ENCODE measurements at places on chromosomes 12 and 14. TPM values are rescaled to one million over a fixed set of nuclear protein-coding genes. Genes with fewer than 3 reads are reported as not detected.

- DNase-seq = no peak
These were observed 27.7 kb downstream of the JKAMP start for GRCh38 chr14:59511916-59512575.

DNA sequence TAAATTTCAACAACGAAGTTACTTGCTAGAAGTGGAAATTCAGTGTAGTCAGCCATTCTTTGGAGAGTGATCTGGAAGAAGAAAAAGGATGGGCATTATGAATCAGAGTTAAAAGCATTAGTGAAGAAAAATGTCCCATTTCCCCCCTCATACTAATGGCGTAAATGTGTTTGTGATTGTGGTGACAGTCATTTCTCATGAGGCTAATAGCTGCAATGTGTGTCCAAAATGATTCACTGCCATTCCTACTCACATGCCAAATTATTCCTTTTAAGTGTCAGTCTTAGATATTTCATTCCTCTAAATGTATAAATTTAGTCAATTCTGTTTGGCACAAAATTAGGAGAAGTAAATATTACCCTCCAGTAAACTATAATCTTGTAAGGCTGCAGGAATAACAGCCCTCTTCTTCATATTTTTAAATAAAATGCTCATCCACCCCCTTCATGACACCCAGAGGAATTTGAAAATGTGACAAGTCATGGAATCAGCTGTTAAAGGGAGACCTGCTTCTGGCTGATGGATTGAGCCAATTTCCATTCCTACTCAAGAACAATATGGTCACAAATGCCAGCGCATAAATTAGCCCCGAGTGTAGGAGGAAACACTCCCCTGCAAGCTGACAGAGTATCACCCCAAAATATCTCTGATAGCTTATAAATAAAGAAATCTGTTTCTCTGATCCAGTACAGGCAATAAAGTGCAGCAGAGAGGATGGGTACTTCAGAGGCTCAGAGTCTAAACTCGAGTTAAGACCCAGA, 912.3 kb upstream of the SEL1L start:
- no peak for DNase-seq

KRT1 gene
- polyA plus RNA-seq = not detected

PDZRN4 gene
- polyA plus RNA-seq = not detected

GRCh38 chr14:36383767-36384431, 63.5 kb upstream of the MBIP start:
- DNase-seq = no peak

DNA sequence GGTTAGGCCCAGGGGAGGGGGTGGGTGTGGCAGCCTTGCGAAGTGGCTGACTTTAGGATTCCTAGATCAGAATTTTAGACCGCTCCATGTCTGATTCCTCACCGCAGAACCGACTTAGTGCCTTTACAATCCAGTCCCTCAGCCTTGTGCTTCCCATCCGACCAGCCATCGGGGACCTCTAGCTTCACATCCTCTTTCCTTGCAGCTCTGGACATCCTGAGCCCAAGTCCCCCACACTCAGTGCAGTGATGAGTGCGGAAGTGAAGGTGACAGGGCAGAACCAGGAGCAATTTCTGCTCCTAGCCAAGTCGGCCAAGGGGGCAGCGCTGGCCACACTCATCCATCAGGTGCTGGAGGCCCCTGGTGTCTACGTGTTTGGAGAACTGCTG, 557 bp downstream of the COPS7A start:
- DNase-seq = no peak

PIK3C2G gene
- not detected for polyA plus RNA-seq

DNA sequence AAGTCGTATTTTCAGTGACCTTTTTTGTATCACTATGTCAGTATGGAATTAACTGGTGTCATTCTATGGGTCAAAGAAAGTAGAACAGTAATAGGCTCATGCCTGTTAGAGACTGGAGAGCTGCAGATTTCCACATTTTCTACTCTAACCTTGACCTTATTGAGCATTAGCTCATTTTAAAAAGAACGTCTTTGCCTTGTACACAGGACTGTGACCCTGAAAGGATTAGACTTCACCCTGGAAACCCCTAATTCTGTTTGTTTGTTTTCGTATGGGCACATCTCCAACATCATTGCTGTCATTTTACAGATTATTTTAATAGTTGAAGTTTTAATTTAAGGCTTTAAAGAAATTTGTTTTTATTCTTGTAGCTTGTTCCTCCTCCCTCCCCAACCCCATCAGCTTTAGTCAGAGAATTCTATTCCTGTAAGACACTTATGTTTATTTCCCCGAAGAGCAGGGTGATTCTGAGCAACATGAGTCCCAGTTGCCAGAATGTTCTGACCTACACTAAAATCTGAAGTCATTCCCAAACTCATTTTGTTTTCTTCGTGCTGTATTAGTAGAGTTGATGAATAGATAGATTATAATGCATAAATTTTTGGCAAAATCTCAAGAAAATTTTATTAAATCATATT, 451.3 kb downstream of the FOXG1 start:
- no peak for DNase-seq

DNA sequence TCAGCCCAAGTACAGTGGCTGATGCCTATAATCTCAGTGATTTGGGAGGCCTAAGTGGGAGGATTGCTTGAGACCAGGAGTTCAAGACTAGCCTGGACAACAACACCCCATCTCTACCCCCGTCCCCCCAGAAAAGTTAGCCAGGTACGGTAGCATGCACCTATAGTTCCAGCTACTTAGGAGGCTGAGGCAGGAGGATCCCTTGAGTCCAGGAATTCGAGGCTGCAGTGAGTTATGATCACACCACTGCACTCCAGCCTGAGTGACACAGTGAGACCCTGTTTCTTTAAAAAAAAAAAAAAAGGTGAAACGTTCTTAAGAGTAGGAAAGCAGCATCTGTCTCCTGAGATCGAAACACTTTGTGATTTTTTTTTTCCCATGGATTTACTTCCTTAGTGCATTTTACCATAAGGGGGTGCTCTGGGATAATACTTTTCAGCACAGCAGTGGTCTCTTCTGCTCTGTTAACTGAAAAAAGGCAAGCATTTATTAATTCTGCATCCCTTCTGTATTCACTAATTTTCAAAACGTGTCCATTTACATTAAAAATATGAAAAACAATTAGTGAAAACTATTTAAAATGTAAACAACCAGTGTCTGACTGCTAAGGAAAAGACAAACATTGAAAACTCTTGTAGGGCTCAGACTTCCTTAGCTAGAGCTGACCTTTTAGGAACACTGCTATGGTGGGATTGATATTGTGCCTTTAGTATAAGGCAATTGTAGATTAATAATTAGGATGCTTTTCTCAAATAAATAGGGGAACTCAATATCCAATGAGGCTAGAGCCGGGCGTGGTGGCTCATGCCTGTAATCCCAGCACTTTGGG, 31.2 kb upstream of the USP44 start:
- DNase-seq = no peak

GRCh38 chr12:53568809-53569557, 57.2 kb downstream of the ATF7 start:
- DNase-seq = peak; percentile 53

DNA sequence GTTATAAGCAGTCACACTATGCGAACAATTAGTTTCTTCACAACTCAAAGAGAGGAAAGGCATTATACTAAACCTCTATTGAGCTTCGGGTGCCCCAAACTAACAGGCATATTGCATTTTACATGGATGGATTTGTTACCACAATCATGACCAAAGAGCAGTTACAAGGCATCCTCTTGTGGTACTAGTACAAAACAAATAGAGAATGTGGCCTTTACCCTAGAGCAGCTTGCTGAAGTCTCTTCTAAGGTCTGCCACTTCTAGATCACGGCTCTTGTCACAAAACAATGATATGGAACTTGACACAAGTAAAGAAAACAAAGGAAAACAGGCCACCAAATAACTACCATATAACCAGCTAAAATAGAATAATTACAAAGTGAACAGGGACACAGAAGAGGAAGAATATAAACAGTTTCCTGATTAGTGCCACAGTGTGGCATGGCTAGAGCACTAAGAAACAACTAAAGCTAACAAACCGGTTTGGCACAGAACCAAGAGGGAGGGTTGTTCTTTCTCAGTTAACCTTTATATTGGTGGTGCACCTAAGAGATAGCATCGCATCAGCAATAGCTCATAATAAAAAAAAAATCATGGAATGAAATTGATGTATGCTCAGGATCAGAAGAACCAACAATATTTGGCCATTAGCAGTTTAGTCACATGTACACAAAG, 209.7 kb upstream of the ATP2B1 start:
- DNase-seq = no peak

GRCh38 chr14:97946240-97946639, 1149.1 kb downstream of the VRK1 start:
- no peak for DNase-seq

GRCh38 chr12:7628381-7628961, 37.2 kb downstream of the APOBEC1 start:
- DNase-seq = no peak

DNA sequence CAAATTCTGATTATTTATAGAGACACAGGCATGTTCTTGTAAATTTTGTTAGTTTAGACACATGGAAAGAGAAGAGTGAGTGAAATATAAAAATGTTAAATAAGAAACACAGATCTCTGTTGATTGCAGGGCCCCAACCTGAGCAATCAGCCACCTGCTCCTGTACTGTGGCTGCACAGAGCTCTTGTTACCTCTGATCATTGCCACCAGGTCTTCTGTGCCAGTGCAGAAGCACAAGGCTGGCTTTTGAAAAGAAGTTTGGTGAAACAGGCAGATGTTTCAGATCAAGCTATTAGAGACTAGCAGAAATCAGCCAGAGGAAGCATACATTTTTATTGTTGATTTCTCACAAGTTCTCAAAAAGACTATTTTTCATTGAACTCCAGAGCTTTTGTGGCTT, 434.1 kb upstream of the OR4E1 start:
- DNase-seq = no peak

AKAP5 gene
- polyA plus RNA-seq = 0.77 TPM

GRCh38 chr12:46839964-46840363, 14.2 kb upstream of the SLC38A4 start:
- no peak for DNase-seq

- DNase-seq = no peak
These were observed 2.8 kb upstream of the LTBP2 start for GRCh38 chr14:74614508-74615495.

ACYP1 gene
- 14.3 TPM for polyA plus RNA-seq

- DNase-seq = peak; percentile 41
These were observed 25.6 kb downstream of the TCTN1 start for GRCh38 chr12:110639336-110640141.

DNA sequence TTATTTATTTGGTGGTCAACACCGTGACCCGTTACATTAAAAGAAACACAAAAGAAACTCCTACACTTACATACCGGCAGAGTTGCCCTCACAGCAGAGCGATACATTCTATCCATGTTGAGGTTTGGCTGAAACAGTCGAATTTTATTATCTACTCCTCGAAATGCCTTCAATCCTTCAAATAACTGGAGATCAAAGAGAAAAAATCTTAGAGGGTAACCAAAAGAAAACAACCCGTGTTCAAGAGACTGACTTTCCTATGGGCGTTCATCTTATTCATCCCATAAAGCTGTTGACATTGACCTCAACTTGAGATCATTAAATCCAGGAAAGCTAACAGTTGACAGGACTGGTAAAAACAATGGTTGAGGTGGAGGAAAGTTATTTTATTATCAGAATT, 67.7 kb downstream of the BCAT1 start:
- no peak for DNase-seq

DNA sequence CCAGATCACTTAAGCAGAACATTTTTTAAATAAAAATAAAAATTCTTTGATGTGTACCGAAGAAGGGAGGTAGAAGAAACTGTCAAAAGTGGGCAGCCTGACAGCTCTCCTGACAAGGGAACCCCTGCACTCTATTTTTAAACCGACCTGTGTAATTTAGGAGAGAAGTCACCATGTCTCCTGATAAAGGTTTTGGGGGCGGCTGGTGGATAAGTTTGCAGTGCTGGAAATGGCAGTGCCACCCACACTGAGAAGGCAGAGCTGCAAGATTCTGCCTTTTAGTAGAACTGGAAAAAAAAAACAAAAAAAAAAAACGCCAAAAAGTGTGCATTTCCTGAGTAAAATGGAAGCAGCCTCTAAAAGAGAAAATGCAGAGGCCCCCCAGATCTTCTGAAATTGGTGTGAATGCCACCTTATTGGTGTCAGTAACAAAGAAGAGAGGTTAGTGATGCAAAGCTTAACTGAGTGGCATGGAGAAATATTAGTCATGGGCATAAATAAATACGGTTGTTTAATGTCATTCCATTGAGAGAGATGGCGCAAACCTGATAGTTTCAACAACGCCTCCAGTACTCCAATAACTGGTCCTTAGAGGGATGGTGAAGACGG, 24.7 kb downstream of the DUSP6 start:
- DNase-seq = no peak

- DNase-seq = no peak
These were observed 148.9 kb downstream of the CRADD start for GRCh38 chr12:93825931-93826555.

PYGL gene
- 60.4 TPM for polyA plus RNA-seq

GRCh38 chr12:122354958-122355641, 67.4 kb downstream of the CLIP1 start:
- no peak for DNase-seq

GRCh38 chr14:57486767-57487379, 6.8 kb downstream of the CCDC198 start:
- peak; percentile 6 for DNase-seq

DNA sequence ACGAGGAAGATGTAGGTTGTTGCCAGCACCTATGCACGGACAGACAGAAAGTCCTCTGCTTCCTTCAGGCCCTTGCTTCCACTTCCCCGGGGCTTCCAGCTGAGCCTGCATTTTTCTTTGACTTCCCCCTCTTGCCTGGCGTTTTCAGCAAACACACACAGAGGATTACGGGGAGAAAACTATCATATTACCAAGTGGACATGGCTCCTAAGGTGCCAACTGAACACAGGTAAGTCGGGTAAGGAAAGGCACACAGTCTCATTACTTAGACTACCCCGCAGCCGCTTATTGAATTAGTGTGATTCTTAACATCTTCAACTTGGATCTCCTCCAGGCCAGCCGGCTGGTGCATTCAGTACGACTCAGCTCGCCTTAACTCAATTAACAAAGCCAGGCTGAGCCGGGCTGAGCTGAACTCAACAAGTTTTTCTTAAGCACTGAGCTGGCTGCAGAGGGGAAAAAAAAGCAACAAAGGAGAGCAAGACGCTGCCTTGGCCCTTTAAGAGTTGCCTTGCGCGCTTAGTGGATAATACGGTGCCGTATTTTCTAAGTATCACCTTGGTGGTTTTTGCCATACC, 19.2 kb upstream of the MAP1LC3B2 start:
- DNase-seq = peak; percentile 53

CMA1 gene
- not detected for polyA plus RNA-seq

PITPNM2 gene
- 1.3 TPM for polyA plus RNA-seq

DNA sequence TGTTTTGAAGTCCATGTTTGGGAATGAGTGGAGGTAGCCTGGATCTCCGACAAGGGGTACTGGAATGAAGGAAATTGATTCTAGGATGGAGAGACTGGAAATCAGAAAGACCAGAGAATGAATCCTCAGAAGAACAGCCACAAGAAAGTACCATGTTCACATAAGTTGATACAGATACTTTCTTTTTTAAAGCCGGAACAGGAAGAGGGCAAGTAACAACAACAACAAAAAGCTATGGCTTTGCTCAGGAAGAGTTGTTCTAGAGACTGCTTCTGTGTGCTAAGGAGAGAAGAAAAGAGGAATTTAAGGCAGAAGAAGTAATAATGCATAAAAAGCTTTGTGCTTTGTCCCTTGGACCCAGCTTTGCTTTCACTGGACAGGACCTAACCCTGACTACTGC, 6.2 kb downstream of the TC2N start:
- DNase-seq = no peak

All from AG04450 (cell line).